Retinal pigment epithelial cell (primary cell): ENCODE measurements at places on chromosomes 3 and 15.

DNA sequence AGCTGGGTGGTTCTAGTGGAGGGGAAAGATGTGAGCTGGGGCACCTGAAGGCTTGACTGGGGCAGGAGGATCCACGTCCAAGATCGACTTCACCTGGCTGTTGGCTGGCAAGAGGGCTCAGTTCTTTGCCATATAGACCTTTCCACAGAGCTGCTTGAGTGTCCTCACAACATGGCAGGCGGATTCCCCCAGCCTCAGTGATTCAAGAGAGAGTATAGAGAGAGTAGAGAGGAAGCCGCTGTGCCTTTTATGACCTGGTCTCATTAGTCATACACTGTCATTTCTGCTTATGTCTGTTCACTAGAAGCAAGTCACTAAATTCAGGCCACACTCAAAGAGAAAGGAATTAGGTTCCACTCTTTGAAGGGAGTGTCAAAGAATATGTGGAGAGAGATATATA is 101.6 kb downstream of the APBA2 start:
- no peak for DNase-seq

DNA sequence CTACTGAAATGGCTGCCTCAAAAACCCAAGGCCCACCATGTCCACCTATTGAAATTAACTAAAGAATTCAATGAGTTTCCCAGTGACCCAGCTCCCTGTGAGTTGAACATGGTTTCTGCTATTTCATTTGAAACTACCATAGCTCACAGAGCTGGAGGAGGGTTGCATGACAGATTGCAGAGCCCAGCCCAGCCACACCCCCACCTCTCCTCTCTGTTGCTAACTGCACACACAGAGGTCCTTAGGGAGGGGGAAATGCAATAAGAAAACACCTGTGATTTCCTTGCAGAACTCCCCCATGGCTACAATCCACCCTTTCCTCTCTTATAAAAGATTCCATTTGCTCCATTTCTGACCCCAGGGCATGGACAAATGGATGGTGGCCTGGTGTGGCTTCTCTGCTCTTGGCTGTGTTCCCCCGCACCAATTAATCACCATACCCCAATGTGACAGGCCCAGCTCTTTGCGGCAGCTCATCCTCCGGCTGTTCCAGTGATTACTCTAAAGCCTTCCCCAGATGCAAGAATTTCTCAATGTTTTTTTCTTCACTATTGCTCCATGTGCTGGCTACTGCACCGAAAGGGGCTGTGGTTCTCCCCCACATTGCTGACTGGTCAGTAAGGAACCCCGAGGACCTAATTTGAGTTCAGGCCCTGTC is 208.4 kb upstream of the KBTBD8 start:
- DNase-seq: no peak

DNA sequence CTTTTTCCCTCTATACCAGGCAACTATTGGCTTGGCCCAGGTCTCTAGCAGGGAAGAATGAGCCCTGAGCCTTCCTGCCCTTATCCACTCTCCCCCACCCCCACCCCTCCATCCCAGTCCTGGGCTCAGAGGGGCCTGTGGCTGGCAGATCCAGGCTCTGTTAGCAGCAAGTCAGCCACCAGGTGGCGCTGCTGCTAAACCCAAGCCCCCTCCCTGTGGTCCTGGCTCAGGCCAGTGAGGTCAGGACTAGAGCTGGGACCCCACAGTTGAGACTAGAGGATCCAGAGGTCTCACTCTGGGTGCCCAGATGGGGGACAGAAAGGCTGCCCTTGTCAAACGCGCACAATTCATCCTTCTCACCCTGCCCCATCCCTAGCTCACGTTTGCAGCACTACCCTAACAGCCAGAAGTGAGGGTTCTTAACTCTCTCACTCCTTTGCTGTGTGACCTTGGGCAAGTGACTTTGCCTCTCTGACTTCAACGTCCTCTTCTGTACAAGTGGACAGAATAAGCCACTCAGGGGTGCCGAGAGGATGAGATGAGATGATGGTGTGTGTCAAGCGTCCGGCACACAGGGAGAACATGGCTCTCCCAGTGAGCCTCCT is 46.8 kb upstream of the SLC6A1 start:
- DNase-seq: no peak

DNA sequence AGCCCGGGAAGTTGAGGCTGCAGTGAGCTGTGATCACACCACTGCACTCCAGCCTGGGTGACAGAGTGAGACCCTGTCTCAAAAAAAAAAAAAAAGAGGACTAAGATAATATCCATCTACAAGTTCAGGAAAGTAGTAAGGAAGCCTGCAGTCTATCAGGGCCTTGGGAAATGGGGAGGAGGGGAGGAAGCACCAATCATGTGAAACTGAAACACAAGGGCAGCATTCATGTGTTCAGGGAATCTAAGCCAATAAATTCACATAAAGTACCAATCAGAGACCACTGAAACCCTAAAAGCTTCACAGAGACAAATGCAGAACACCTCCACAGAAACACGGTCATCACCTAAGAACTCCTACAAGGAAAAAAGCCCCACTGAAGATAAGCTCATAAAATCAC is 22.9 kb upstream of the HHATL start:
- no peak for DNase-seq

DNA sequence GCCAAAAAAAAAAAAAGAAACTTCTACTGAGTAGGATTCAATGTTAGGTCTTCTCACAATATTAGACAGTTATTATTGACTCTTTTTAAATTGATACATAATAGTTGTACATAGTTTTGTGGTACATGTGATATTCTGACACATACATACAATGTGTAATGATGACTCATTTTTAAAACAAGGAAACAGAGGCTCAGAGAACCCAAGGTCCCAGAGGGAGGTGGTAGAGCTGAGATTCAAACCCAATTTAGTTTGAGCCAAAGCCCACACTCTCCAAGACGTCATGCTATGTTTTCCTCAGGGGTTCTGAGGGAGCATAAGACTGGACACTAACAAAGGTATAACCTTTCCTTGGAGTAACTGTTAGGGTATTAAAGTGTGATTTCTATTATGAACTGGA is 40.6 kb downstream of the MYO5C start:
- no peak for DNase-seq

- no peak for DNase-seq
Observed at GRCh38 chr3:195761567-195762248, 40.9 kb downstream of the MUC20 start.
